ENCODE measurements at places on chromosomes 2 and 18.

GRCh38 chr2:96109361-96109680 is 7.0 kb downstream of the ADRA2B start:
- no peak for DNase-seq

DNA sequence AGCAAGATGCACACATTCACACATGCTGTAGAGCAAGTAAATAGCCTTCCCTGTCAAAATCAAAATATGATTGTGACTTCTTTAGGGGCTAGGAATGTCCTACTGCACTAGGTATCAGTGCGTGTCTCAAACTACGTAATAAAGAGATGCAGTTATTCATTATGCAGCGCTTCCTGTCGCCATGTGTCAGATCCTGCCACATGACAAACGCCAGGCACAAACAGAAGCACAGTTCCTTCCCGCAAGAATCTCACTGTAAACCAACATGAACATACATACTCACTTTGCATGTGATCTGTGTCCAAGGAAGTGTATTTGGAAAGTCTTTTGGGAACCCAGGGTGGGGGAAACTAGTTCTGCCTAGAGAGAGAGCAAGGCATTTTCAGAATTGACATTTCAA is 599.9 kb downstream of the RNF144A start:
- DNase-seq: no peak

GRCh38 chr2:20771299-20771698 is 51.6 kb downstream of the LDAH start:
- DNase-seq: no peak

- DNase-seq: no peak
Measured at GRCh38 chr2:20188851-20189250, 36.1 kb downstream of the SDC1 start.

GRCh38 chr2:128641421-128642080 is 322.9 kb upstream of the HS6ST1 start:
- no peak for DNase-seq

- DNase-seq: no peak
Measured at GRCh38 chr2:145617906-145618305, 1098.0 kb upstream of the ZEB2 start.

DNA sequence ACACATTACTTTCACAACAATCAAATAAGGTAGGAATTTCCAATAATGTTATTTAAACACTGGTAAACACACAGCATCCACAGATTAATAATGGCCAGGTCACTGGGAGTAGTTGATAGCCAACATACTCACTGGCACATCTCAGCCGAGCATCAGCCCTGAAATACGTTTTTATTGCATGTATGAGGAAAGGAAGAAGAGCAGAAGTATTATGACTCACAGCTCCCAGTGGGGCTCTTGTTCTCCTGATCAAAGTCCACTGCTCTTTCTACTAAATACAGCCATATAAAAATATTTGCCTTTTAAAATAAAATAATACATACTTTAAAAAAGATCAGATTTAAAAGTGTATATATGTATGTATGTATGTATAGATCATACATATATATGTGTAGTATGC is 999.6 kb downstream of the SUCLG1 start:
- DNase-seq: no peak

GRCh38 chr2:102703748-102704147 is 58.1 kb upstream of the TMEM182 start:
- no peak for DNase-seq

DNA sequence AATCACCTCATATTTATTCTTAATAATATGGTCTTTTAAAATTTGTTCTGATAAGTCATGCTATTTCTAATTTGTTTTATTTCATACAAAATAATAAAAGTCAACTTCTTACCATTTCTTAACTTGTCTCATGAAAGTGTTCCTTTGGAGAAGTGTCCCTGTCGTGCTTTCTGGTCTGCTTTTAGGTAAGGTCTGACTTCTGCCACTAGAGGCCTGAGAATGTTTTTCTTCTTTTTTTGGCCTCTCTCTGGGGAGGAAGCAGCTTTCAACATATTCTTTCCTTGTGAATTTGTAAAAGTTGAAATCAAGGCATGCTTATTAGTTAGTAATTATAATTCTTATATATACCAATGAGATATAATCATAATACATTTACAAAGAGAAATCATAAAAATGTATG is 39.4 kb downstream of the MAP2 start:
- DNase-seq: no peak

GRCh38 chr2:29110916-29111535 is 4.2 kb upstream of the CLIP4 start:
- no peak for DNase-seq

- peak; percentile 91 for DNase-seq
Measured at GRCh38 chr2:207625014-207625907, at the start of gene METTL21A. TSS of gene METTL21A (minus strand) at chr2:207625394. CDS start at chr2:207624375, 1,019 bp downstream.

DNA sequence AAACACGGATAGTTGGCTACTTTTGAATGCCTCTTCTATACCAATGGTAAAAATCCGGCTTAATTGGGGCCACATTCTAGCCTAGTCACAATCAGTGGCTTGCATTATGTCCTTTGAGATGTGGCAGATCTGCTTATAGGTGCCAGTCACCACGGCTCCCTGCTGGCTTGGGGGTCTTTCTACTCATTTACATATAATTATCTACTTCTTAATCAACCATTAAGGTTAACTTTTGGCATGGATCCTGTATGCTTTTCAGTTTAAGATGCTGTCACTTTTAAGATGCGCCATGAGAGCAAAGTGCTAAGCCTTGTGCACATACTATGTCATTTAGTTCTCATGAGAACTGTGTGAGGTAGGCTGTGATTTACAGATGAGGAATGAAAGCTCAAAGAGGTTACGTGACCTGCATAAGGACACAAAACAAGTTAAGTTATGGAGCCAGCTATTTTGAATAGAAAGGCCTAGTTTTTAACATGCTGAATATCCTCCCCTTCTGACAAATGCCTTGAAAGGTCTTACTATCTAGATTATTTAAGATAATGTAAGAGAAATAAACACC is 4.1 kb downstream of the NEDD4L start:
- DNase-seq: no peak

DNA sequence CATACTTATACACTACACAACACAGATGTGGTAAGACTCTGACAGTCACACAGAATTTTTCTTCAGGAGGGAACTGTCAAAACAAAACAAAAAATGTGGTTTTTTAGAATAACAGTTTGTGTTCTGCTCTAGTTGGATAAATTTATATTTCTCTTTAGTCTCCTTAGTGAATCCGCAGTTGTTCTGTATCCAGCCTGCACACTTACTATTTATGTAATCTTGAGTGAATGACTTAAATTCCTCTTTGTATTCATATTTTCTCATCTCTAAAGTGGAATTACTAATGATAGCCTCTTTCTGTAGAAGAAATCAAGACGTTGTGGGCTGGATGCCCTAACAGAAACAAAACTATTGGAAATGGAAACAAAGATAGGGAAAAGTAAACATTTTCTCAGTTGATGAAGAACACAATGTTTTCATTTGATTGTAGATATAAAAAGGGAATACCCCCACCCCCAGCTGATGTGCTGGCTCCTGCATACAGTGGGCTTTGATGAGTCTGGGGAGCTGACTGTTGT is 375.2 kb downstream of the TRIB2 start:
- DNase-seq: no peak

- DNase-seq: no peak
Measured at GRCh38 chr18:32049393-32050171, 31.0 kb downstream of the RNF125 start.

DNA sequence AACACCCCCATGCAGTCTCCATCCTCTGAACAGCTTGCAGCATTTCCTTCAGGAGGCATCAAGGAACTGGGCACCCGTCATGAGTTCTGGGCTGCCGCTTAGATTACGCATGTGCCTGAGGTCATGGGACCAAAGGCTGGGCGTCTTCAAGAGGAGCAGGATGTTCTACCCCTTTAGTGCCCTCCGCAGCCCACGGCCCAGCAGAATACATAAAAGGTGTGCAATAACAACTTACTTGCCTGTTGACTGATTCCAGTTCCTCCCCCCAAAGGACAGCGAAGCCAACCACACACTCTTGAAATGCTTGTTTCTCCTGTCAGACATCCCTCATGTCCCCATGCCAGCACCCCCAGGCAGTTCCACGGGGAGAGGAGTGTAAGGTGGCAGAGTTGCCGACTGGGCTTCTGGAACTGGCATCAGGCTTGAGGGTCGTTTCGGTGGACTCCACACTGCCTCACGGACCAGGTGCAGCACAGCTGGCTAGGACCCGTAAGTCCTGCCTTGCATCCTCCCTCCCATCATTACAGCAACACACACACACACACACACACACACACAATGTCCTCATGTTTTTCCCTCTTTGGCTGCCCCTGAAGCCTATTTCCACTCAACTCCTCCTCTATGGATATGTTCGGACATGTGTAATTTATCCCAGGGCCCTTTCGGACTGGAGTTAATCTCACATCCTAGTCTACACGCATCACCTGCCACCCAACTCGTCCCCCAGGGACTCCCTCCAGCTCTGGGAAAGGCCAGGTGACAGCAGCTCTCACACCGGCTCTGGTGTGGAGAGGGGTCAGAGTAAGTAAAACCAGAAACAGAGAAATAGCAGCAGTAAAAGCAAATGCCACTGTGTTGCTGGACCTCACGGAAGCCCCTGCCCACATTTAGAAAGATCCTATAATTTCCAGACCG is 200.7 kb downstream of the BCL11A start:
- DNase-seq: no peak

GRCh38 chr2:160660741-160661140 is 167.1 kb upstream of the RBMS1 start:
- DNase-seq: no peak

GRCh38 chr2:135603543-135603942 is 72.3 kb downstream of the R3HDM1 start:
- DNase-seq: no peak

- no peak for DNase-seq
Measured at GRCh38 chr18:49651033-49651432, 89.2 kb downstream of the LIPG start.

DNA sequence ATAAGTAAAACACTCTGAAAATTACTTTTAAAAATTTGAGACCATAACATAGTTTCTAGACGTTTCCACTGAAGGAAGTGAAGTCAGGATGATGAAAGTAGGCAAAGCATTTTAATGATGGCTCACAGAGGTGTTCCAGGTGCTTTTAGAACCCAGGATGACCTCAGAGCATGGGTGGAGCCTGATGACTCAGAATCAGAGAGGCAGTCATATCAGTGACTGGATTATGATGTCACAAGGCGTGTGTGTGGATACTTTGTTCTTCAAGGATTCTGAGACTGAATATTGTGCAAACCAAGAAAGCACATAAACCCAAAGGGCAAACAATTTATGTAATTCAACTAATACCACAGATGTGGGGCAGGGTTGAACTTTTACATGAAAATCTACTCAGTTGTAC is 208.0 kb upstream of the FBXO11 start:
- no peak for DNase-seq

GRCh38 chr2:152730591-152731333 is 12.3 kb downstream of the ARL6IP6 start:
- no peak for DNase-seq

DNA sequence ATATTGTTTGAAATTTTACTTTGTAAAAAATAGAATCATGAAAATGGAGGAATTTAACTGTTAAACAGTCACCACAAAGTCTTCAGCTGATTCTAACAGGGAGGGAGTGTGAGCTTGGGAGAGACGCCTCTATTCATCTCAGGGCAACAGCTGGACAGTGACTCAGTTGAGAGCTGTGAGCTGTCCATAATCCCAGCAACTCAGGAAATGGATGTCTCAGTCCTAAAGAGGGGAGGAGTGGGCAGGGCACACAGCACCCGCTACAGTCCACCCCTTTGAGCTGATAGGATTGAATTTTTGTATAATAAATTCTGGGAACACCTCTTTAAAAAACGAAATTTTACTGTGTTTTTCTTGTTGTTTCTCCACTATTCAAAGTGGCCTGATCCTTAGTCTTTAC is 255.1 kb upstream of the THUMPD2 start:
- no peak for DNase-seq

GRCh38 chr18:24914171-24914525 is 437.8 kb downstream of the ZNF521 start:
- no peak for DNase-seq

- peak; percentile 71 for DNase-seq
Measured at GRCh38 chr18:62584241-62585120, 61.7 kb downstream of the ZCCHC2 start.

DNA sequence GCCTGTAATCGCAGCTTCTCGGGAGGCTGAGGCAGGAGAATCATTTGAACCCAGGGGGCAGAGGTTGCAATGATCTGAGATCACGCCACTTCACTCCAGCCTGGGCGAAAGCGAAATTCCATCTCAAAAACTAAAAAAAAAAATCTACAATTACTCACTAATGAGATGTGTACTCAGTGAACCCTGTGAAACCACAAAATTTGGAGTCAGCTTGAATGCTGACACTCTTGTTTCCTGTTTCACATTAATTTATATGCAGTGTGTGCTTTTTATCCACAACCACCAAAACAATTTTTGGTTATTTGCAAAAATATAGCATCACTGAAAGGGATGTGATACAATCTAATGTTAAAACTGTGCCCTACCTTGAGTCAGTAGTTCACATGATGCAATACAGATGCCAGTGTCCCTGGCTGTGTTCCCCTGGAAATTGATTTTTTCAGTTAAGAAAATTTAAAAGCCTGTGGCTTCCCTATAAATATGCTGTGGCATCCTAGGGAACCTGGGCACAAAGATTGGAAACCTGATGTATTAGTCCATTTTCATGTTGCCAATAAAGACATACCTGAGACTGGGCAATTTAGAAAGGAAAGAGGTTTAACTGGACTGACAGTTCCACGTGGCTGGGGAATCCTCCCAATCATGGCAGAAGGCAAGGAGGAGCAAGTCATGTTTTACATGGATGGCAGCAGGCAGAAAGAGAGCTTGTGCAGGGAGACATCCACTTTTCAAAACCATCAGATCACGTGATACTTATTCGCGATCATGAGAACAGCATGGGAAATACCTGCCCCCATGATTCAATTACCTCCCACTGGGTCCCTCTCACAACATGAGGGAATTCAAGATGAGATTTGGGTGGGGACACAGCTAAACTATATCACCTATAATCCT is 337.5 kb upstream of the NT5C1B start:
- DNase-seq: no peak

Measured in NCI-H2171 (cell line).